ENCODE measurements at places on chromosomes 2 and 18.
A peak's percentile ranks its signal among the peaks of the same experiment; 100 is the strongest.

DNA sequence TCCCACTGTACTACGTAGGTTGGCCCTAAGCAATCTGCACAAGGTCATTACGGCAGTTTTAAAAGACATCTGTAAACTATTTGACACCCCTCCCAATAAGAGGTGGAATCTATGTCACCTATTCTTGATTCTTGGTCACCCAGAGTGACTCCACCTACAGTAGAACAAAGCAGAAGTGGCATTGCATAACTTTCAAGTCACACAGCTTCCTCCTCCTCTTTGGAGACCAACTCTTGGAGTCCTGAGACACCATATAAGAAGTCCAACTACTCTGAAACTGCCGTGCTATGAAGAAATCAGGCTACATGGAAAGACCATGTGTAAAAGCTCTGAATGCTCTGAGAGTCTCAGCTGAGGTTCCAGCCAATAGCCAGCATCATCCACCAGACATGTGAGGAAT lies 253.5 kb upstream of the CDH20 start:
- no peak for DNase-seq

DNA sequence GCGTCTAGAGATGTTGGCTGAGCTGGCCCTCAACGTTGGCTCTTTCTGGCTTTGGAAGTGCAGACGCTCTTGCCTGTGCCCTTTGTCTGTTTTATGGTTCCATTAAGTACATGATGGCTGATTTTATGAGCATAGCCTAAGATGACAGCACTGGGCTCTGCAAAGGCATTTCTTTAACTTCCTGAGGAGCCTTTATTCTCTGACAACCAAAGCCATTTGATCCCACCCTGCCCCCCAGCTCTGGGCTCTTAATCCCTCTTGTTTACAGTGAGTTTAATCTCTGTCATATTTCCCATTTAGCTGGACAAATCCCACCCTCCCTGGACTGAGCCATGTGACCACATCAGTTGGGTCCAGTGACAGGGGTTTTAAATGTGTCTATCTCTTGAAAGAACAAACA lies 195.9 kb downstream of the ACKR3 start:
- no peak for DNase-seq

GRCh38 chr2:65389476-65389875 lies 42.9 kb downstream of the SPRED2 start:
- no peak for DNase-seq

- no peak for DNase-seq
Measured at GRCh38 chr18:79576686-79577351, 102.8 kb upstream of the CTDP1 start.

DNA sequence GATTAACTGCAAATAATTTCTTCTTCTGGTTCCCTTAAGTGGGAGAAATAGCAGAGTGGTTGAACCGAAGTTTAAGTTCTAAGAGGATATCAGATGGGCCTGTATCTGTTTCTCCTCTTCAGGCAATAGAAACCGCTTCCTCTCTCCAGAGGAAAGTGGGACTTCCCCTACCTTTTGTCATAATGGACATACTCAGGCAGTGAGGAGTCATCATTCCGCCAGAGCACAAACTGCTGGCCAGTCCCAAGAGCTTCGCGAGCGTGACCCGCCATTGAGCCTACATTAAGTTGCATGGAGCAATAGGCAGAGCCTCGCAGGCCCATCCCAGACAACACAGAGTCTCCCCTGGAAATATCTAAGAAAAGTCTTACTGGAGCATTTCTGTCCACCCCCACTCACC lies 158.9 kb downstream of the LDLRAD4 start:
- peak; percentile 20 for DNase-seq

DNA sequence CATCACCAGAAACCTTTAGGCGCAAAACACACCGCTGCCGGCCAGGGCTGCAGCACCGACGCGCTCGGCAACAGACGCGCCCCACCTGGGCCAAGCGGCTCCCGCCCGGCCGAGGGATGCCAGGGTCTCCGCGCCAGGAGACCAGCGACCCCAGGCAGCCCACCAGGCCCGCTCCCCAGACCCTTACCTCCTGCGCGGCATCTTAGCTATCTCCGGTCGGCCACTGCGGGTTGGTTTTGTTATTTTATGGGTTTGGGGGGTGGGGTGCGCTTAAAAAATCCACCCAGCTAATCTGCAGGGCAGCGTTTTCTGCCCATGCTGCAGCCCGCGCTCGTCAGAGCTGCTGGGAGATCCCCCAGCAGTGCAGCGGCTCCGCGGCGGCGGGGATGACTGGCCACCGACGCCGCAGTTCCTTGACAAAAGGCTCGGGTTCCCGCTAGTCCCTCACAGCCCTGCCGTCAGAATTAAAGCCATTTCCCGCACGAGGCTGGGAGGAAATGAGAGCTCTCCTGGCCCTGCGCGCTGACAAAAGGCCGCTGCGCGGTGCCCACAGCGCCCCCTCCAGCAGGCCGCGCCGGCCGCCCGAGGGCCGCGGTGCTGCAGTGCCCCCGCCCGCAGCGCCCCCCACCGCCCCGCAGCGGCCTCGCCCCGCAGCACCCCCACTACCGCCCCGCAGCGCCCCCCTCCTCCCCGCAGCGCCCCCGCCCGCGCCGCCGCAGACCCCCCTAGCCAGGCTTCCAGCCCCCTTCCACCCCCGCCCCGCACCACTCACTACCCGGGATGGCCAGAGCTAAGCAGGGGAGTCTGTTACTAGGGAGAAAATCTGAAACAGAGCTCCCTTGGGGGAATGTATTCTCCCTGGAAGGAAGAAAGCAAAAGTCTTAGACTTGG lies at the start of gene ADD2:
Gene ADD2, minus strand, starts transcription at position 502 of the 891 bp plus-strand sequence. CDS start 61,792 bp downstream, outside the sequence.
- DNase-seq, result peak; percentile 45

GRCh38 chr2:138640921-138641676 lies 139.1 kb downstream of the NXPH2 start:
- no peak for DNase-seq

DNA sequence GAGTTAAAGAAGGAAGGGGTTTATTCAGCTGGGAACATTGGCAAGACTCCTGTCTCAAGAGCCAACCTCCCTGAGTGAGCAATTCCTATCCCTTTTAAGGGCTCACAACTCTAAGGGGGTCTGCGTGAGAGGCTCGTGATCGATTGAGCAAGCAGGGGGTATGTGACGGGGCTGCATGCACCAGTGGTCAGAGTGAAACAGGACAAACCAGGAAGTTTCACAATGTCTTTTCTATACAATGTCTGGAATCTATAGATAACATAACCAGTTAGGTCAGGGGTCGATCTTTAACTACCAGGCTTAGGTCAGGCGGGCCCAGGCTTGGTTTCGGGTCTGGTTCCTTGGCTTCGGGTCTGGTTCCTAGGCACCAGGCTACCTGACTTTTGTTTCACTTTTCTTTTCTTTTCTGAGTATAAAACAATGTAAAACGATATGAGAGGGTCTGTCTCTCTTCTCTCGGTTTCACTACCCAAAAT lies 30.1 kb upstream of the LIPG start:
- DNase-seq, result no peak

DNA sequence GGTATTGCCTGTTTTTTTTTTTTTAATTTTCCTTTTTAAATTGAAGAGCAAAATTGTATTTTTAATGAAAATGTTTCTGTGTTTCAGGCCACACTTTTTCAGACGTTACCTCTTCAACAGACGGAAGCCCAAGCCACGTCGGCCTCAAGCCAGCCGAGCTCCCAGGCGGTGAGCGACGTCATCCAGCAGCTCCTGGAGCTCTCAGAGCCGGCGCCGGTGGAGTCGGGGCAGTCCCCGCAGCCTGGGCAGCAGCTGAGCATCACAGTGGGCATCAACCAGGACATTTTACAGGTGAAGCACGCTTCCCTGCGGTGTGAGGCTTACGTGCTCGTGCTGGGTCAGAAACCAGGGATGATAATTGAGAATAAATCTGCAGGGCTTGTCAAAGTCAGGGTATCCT lies 57.7 kb downstream of the ZNF236 start:
- DNase-seq, result no peak

- DNase-seq, result no peak
Measured at GRCh38 chr2:168895771-168896170, 5.3 kb upstream of the G6PC2 start.

Measured in dermis blood vessel endothelial cell (primary cell).